ENCODE measurements at places on chromosomes 5 and 9.

DNA sequence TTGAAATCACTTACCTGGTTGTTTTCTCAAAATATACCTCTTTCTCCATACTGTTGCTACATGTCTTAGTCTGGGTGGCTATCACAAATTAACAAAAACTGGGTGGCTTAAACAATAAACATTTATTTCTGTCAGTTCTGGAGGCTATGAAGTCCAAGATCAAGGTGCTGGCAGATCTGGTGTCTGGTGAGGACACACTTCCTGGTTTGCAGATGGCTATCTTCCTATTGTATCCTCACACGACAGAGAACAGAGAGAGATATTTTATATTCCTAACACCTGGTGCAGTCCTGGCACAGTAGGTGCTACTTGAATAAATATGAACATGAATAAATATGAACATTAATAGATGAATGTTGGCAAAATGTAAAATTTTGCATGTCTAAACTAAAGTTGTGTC is 164.3 kb upstream of the ACOT12 start:
- no peaks in the 10 kb centered on the region for H3K36me3 ChIP-seq
- no peak for DNase-seq
- no peak overlapping the region for H3K4me3 ChIP-seq
- peaks cover 16% of the 10 kb centered on the region for H3K4me1 ChIP-seq
- no peaks in the 10 kb centered on the region for H3K27me3 ChIP-seq

DNA sequence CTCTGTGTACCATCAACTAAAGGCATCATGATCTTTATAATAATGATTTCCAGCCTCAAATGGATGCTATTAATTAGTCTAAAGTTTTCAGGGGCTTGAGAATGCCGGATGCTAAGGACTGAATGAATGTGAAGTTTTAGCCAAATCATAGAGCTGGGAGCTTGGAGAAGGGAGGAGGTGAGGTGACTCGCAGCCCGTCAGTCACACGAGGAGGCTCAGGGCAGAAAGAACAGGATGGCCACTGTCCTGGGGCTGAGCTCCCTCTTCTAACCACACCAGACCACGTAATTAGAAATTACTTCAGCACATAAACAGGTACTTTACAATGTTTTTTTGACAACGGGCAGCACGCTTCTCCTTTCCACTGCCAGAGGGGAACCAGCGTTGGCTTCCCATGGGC is 222.6 kb downstream of the NPR3 start:
- no peak overlapping the region for H3K27ac ChIP-seq
- no peaks in the 10 kb centered on the region for H3K27me3 ChIP-seq
- DNase-seq: no peak
- H3K4me3 ChIP-seq: no peak overlapping the region

DNA sequence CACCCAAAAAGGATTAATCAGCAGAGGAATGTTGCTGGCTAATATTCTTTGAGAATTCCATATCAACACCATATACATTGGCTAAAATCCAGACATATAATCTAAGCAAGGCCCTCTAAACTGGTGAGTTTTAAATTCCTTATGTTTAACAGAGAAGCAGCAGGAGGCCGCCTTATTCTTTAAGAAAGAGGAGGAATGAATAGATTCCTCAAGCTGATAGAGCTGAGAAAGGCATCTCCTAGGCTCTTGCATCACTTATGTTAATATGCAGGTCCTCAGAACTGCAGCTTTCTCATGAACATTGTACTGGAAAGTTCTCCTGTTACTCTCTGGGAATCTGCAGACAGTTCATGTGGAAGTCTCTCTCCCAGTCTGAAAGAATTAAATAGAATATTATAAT is 20.1 kb upstream of the SMARCA2 start:
- no peaks in the 10 kb centered on the region for H3K27me3 ChIP-seq
- DNase-seq: no peak
- H3K4me1 ChIP-seq: no peaks in the 10 kb centered on the region
- no peak overlapping the region for H3K4me3 ChIP-seq
- H3K36me3 ChIP-seq: no peaks in the 10 kb centered on the region

- DNase-seq: no peak
- H3K27me3 ChIP-seq: no peaks in the 10 kb centered on the region
- no peak overlapping the region for H3K4me3 ChIP-seq
Measured at GRCh38 chr9:107554636-107555035, 65.1 kb upstream of the KLF4 start.
